NCI-H1694 treated with DMSO at 0.1 percent for 48 hours (cell line): ENCODE measurements at places on chromosomes 7 and 10.

- no peak for DNase-seq
These were observed 799 bp downstream of the KCNK18 start for GRCh38 chr10:117198088-117198487.

DNA sequence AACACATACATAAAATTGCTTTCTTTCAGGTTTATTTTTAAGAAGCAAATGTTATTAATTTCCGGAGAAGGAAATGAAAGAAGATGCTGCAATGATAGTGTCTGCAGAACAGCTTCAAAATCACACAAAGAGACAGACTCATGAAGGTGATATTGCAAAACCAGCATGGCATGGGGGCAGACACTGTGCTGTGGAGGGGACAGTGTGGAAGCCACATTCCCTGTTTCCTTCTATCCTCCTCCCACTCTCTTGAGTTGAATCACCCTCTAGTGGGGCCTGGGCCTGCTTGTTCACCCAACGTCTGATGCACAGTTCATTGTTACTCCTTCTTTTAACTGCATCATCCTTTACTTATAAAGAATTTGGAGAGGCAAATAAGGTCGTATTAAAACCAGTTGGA is 104.0 kb upstream of the INSIG1 start:
- DNase-seq: no peak

DNA sequence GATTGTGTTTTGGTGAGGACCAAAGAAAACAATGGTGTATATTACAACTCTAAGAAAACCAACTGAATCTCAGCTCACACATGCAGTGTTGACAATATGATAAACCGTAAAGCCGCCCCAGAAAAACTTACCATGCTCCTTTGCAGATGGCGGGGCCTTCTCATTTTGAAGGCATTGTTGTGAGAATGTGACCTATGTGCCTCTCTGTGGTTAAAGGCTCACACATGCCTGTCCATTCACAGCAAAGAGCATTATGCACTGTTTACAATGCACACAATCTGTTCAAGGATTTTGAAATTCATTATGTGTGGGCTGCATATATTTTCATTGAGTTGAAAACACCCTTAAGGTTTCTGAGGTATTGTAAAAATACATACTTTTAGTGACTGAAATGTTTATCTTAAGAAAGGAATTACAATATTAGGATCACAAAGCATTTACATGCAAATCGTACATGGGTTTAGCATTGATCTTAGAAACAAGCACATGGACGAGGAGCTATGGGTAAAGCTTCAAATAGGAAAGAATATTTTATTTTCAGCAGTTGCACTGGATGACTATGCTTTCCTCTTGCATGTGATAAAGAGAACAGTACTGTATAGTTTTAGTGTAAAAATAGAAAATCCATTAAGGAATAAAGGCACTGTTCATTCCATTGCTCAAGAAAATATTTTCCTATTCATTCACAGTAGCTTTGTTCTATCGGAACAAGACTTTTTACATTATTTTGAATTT is 334.3 kb downstream of the ARL4A start:
- no peak for DNase-seq

DNA sequence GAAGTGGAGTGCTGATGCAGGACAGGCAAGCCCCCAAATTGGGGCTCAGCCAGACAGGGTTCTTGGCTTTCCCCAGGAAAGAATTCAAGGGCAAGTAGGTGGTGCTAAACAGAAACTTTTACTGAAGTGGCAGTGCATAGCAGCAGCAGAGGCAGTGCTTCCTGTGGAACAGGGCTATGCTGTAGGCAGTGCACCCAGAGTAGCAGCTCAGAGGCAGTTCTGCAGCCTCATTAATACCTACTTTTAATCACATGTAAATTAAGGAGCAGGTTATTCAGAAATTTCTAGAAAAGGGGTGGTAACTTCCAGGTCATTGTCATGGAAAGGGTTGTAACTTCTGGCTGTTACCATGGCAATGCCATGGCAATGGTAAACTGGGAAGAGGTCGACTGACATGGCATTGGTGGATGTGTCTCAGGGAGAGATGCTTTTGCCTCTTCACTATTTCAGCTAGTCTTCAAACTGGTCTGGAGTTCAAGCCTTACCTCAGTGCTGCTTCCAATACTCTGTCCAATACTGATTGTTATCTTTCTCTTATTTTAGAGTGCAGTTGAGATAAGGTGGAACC is 29.2 kb downstream of the PRSS58 start:
- DNase-seq: no peak

DNA sequence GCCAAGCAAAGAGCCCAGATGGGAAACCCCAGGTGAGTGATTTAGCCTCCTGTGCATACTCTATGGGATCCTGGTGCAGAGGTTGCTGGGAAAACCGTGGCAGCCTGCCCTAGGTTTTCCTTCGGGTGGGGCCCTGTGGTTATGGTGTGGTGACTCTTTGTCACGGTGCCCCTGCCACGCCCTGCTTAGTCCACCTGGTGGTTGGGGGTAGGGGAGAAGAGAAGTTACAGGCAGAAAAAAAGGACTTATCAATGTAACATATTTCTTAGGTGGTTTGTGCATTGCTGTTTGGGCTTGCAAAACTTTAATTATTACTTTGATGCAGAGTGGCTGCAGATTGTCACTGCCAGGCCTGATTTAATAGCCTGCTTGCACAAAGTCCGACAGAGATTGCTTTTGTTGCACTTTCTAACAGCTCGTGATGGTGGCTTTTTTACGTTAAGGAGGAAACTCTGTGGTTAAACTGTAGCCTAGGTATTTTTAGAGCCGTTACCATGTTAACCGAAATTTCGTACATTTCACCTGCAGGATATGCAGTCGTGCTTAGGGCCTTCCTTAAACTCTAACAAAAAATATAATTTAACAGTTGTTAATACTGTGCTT is 197.4 kb downstream of the RNLS start:
- DNase-seq: no peak

- no peak for DNase-seq
These were observed 12.3 kb downstream of the OGDH start for GRCh38 chr7:44618753-44619152.

DNA sequence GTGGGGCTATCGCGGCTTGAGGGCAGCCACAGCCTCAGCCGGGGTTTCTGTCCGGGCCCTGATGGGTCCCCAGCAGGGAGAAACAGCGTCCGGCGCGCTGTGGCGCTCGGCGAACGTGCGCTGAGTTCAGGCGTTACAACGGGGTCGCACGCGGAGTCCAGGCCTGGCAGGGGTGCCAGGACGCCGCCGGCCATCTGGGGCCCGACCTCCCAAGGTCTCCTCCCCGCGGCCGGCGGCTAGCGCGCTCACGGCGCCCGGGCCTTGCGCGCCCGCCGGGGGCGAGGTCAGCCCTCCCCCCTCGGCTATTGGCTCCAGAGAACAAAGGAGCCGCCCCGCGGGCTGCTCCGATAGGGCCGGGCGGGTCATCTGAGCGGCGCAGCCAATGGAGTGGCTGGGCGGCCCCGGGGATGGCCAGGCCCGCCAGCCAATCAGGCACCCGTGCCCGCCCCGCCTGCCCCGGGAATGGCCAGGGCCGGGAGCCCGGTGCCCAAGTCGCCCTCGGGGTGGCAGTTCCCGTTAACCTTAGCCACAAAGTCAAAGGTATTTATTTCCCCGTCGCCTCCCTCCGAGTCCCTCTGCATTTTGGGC is at the start of gene ZNF775:
ZNF775 (plus strand) TSS at position 478 of the 588 bp plus-strand sequence. CDS start 9,141 bp downstream, outside the sequence.
- DNase-seq: peak; percentile 87

- DNase-seq: no peak
These were observed 257.0 kb upstream of the ZNF32 start for GRCh38 chr10:43905512-43906236.

DNA sequence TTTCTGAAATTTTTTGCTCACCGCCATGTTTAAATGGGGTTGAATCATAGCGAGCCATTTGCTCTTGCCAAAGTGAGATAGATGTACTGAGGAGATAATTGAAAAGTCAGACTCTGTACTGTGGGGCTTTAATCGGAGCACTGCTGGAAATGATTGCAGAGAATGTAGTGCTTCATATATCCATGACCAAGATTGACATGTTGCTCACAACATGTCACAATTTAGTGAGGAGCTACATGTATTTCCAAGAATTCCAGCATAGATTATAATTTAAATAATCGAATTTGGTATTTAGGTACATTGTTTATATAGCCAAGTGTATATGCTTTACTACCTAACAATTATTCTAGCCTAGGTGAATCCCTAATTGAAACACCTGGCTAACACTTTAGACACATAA is 66.5 kb downstream of the PODXL start:
- DNase-seq: no peak

DNA sequence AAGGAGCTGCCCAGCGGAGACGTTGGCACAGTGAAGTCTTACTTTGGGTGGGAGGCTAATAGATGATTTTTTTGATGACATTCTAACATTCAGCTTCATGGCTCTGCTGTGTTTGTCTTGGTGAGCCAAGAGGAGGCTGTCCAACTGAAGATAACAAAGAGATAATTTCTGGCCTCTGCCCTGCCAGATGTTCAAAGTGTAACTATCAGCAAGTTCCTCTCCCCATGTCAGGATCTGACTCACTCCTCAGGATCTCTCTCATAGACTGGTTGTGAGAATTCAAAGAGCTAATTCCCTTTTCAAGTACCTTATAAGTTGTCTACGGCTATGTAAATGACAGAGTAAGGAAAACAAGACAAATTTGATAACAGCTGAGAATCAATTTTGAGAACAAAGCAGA is 1340.9 kb downstream of the XPNPEP1 start:
- DNase-seq: no peak

GRCh38 chr7:104972500-104972899 is 41.5 kb upstream of the KMT2E start:
- DNase-seq: no peak

GRCh38 chr10:131391936-131392335 is 80.4 kb upstream of the TCERG1L start:
- DNase-seq: no peak

- no peak for DNase-seq
These were observed 340.5 kb downstream of the TNS3 start for GRCh38 chr7:47241112-47242065.

GRCh38 chr10:133219782-133220181 is 10.2 kb upstream of the UTF1 start:
- no peak for DNase-seq

- no peak for DNase-seq
These were observed 70.6 kb downstream of the PTPRE start for GRCh38 chr10:127977357-127978009.

DNA sequence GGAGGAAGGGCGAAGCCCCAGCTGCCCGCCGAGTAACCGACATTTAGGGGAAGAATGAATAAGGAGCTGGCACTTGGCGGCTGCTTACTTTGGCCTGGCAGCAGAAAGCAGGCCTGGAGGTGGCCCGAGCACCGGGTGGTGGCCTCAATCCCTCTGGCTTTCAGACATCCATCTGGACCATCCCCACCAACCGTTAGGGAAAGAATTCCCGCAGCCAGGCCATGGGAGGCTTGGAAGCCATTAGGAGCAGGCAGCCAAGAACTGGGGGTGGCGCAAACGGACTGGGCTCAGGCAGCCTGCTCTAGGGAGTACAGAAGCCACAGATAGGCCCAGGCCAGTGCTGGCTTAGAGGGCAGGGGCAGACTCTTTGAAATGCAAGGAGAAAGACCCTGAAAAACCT is 132.7 kb downstream of the NEURL1 start:
- no peak for DNase-seq

DNA sequence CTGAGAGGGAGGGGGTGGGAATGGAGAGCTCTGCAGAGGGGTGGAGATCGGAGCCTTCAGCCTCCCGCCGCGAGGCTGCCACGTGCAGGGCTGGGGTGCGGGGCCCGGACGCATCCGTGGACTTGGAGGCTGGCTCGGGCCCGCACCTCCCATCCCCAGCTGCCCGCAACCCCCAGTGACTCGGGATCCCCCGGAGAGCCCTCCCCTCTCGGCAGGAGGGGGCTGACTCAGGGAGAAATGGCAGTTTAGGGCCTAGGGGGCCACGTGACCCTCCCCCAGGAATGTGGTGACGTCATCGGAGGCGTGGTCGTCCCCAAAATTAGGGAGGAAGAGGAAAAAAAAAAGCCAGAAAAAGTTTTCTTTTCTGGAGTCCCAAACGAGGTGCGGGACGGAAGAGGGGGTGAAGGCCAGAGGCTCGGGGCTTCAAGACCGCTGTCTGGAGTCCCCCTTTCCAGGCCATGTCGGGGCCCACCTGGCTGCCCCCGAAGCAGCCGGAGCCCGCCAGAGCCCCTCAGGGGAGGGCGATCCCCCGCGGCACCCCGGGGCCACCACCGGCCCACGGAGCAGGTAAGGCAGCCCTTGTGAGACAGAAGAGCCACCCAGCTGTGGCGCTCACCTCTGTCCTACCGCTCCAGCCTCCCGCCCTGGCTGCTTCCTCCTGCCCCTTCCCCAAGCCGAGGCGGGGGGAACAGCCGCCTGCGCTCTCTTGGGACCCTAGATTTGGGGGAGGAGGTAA is at the start of gene TRIP6:
TRIP6 (plus strand) TSS at position 348 of the 736 bp plus-strand sequence; CDS start at position 459, 111 bp downstream.
- DNase-seq: no peak

GRCh38 chr10:72009425-72010081 is 45.4 kb downstream of the CHST3 start:
- DNase-seq: no peak

- no peak for DNase-seq
These were observed 16.9 kb upstream of the KNDC1 start for GRCh38 chr10:133143200-133143533.

DNA sequence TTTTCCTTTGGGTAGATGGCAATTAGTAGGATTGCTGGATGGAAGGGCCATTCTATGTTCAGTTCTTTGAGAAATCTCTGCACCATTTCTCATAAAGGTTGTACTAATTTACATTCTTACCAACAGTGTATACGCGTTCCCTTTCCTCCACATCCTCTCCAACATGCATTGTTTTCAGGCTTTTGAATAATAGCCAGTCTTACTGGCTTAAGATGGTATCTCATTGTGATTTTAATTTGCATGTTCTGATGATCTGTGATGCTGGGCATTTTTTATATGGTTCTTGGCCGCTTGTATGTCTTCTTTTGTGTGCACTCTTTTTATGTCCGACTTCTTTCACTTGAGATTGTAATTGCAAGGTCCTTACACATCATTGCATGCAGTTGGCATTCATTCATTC is 11.7 kb downstream of the CLIP2 start:
- DNase-seq: no peak

DNA sequence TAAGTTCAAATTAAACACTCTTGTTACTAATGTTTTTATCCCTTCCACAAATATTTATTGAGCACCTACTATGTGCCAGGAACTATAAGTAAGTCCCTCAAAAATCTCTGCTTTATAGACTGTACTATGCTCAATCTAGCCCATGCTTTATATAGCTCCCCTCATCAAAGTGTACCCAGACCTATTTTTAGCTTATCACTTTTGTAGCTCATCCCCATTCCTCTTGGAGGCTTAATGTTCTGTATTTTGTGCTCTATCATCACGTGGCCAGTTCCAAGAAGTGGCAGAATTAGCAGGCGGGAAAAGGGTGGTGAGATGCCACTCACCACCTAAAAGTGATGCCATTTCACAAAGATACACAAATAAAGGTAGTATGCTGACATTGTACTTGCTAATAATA is 138.1 kb upstream of the BET1 start:
- no peak for DNase-seq

GRCh38 chr7:120843109-120843508 is 14.8 kb downstream of the TSPAN12 start:
- peak; percentile 75 for DNase-seq

GRCh38 chr10:52220947-52221346 is 93.1 kb upstream of the DKK1 start:
- DNase-seq: no peak

- DNase-seq: no peak
These were observed 61.7 kb upstream of the OIT3 start for GRCh38 chr10:72831696-72832409.

GRCh38 chr7:66771795-66772194 is 31.3 kb downstream of the RABGEF1 start:
- no peak for DNase-seq

- DNase-seq: no peak
These were observed 155.7 kb downstream of the PLPP4 start for GRCh38 chr10:120612756-120613155.
